ENCODE measurements at places on chromosomes 3 and 15. TPM values are rescaled to one million over a fixed set of nuclear protein-coding genes. Genes with fewer than 3 reads are reported as not detected.

DNA sequence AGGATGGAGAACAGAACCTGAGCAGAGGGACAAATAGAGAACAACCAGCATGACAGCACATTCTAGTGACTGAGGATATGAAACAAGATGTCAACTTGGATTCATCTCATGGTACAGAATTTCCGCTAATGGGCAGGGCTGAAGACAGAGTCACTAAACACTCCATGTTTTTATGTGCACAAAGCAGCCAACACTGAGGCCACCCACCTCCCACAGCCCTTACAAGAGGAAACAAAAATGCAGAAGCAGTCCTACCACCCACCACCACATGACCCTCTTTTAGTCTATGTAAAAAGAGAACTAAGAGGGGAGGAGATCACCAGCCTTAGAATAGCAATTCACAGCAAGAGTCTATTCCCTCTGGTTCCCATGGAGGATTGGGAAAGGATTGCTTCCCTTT lies 131.4 kb upstream of the UBE2E2 start:
- H3K27ac ChIP-seq = no peak overlapping the region
- H3K4me1 ChIP-seq = no peaks in the 10 kb centered on the region
- no peaks in the 10 kb centered on the region for H3K27me3 ChIP-seq
- H3K4me3 ChIP-seq = no peak overlapping the region

DNA sequence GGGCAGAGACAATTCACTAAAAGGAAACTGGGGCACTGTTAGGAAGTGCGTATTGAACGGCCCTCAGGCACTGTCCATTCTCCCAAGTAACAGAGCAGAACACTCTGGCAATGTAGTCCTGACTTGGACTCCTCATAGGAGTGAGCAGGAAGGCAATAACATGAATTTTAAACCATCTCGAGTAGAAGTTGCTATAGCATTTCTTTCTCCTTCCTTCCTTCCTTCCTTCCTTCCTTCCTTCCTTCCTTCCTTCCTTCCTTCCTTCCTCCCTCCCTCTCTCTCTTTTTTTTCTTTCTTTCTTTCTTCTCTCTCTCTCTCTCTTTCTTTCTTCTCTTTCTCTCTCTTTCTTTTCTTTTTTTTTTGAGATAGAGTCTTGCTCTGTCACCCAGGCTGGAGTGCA lies 46.4 kb upstream of the TRA2B start:
- no peaks in the 10 kb centered on the region for H3K36me3 ChIP-seq
- H3K4me3 ChIP-seq = no peak overlapping the region
- H3K27me3 ChIP-seq = no peaks in the 10 kb centered on the region
- no peaks in the 10 kb centered on the region for H3K4me1 ChIP-seq
- DNase-seq = no peak

DNA sequence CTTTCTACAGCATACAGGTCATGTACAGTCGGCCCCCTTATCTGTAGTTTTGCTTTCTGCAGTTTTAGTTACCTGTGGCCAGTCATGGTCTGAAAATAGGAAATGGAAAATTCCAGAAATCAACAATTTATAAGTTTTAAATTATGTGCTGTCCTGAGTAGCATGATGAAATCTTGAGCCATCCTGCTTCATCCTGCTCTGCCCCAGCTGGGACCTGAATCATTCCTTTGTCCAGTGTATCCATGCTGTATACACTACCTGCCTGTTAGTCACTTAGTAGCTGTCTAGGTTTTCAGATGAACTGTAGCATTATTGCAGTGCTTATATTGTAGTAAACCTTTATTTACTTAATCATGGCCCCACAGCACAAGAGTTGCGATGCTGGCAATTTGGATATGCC lies 44.8 kb downstream of the AP4E1 start:
- peaks cover 8% of the 10 kb centered on the region for H3K36me3 ChIP-seq
- no peaks in the 10 kb centered on the region for H3K4me1 ChIP-seq
- H3K4me3 ChIP-seq = no peak overlapping the region
- no peak overlapping the region for H3K27ac ChIP-seq

RABL3 gene
- total RNA-seq = 22.3 TPM

- no peaks in the 10 kb centered on the region for H3K4me1 ChIP-seq
- no peaks in the 10 kb centered on the region for H3K27me3 ChIP-seq
- DNase-seq = no peak
- no peak overlapping the region for H3K27ac ChIP-seq
- no peaks in the 10 kb centered on the region for H3K36me3 ChIP-seq
Observed at GRCh38 chr15:92277776-92278175, 115.9 kb upstream of the ST8SIA2 start.

DNA sequence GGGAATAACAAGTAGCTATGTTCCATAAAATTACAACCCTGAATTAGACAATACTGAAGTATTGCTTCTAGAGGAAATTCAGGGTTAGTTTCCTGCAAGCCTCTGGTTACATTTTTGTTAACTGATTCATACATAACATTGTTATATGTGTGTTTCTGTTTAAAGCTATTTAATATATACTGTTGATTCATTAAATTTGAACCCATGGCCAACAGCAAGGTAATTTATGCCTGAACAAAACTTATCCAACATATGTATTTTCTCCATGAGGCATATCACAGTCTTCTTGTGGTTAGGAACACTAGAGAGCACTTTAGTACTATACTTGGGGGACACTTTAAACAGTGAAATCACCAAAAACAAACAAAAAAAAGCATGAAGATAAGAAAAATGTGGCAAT lies 47.7 kb upstream of the PTX3 start:
- no peaks in the 10 kb centered on the region for H3K27me3 ChIP-seq
- H3K27ac ChIP-seq = no peak overlapping the region
- no peaks in the 10 kb centered on the region for H3K4me1 ChIP-seq
- no peaks in the 10 kb centered on the region for H3K36me3 ChIP-seq
- no peak for DNase-seq
- no peak overlapping the region for H3K4me3 ChIP-seq

GRCh38 chr3:24586920-24587319 lies 92.3 kb upstream of the THRB start:
- H3K27me3 ChIP-seq = no peaks in the 10 kb centered on the region
- no peak for DNase-seq
- H3K36me3 ChIP-seq = no peaks in the 10 kb centered on the region
- H3K27ac ChIP-seq = no peak overlapping the region
- no peak overlapping the region for H3K4me3 ChIP-seq
- no peaks in the 10 kb centered on the region for H3K4me1 ChIP-seq

DNA sequence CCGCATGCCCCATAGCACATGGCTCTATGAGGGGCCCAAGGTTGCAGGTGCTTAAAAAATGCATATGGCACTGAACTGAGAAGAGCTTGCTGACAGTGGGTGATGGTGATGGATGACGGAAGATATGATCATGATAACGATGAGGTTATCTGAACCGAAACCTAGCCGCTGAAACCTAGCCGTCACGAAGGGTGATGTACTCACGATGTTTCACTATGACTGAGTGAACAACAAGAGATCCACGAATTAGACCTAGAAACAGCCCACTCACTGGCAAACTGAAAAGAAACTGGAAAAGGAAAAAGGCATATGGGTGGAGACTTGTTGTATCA lies 57.6 kb upstream of the BCL6 start:
- H3K27ac ChIP-seq = no peak overlapping the region
- H3K4me1 ChIP-seq = no peaks in the 10 kb centered on the region
- no peak overlapping the region for H3K4me3 ChIP-seq
- DNase-seq = no peak
- H3K36me3 ChIP-seq = no peaks in the 10 kb centered on the region

- H3K4me1 ChIP-seq = no peaks in the 10 kb centered on the region
- H3K4me3 ChIP-seq = no peak overlapping the region
- no peaks in the 10 kb centered on the region for H3K27me3 ChIP-seq
Observed at GRCh38 chr3:181755959-181756358, 44.2 kb downstream of the SOX2 start.

BCL2A1 gene
- total RNA-seq = 12.6 TPM

GRCh38 chr15:52485290-52485689 lies 43.4 kb downstream of the MYO5A start:
- DNase-seq = no peak
- H3K27me3 ChIP-seq = no peaks in the 10 kb centered on the region
- H3K4me3 ChIP-seq = no peak overlapping the region
- H3K27ac ChIP-seq = no peak overlapping the region
- peaks cover 6% of the 10 kb centered on the region for H3K4me1 ChIP-seq
- H3K36me3 ChIP-seq = no peaks in the 10 kb centered on the region

- H3K4me1 ChIP-seq = no peaks in the 10 kb centered on the region
- no peaks in the 10 kb centered on the region for H3K36me3 ChIP-seq
- DNase-seq = no peak
- no peaks in the 10 kb centered on the region for H3K27me3 ChIP-seq
Observed at GRCh38 chr3:121399820-121400219, 146.0 kb downstream of the POLQ start.

GRCh38 chr3:63951492-63952247 lies 39.5 kb upstream of the SCAANT1 start:
- H3K4me1 ChIP-seq = no peaks in the 10 kb centered on the region
- no peaks in the 10 kb centered on the region for H3K36me3 ChIP-seq
- H3K27me3 ChIP-seq = no peaks in the 10 kb centered on the region
- H3K4me3 ChIP-seq = no peak overlapping the region

DNA sequence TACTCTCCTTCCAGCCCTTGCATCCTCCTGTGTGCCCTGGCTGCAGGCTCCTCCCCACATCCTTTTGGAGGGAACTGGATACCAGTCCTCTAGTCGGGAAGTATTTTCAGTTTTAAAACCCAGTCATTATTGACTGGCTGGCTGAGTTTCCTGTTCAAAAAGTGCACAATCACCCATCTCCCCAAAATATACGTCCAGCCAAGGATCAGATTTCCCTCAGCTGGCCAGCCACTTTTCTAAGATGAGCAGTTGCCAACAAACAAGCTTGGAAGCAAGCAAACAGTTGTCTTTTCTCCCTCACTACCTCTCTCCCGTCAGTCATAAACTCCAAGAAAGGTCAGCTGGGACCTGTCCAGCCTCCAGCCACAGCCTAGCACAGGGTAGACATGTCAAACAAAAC lies 147.7 kb upstream of the GALNT15 start:
- no peaks in the 10 kb centered on the region for H3K36me3 ChIP-seq
- H3K27me3 ChIP-seq = no peaks in the 10 kb centered on the region
- no peak overlapping the region for H3K4me3 ChIP-seq
- DNase-seq = no peak
- H3K27ac ChIP-seq = no peak overlapping the region

RAB6B gene
- 3.4 TPM for total RNA-seq

DNA sequence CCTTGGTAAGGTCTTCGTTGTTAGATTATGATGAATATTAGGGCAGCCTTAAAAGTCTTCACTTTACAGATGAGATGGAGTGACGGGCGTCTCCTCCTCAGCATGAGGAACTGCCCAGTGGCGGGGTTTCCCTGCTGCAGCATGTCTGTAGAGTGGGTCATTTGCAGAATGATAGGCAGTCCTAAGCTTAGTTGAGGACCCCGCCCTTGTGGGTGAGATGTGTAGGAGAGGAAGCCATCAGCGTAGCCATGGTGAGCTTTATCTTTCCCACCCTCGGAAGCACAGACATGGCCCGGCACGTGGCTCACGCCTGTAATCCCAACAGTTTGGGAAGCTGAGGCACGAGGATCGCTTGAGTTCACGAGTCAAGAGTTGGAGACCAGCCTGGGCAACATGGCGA lies 877 bp downstream of the NIT2 start:
- H3K27me3 ChIP-seq = no peaks in the 10 kb centered on the region
- DNase-seq = no peak
- peak overlapping the region; percentile 87 for H3K27ac ChIP-seq

IDH2 gene
- total RNA-seq = 73.5 TPM

SV2B gene
- 2.2 TPM for total RNA-seq

GRCh38 chr3:177050501-177051237 lies 146.6 kb downstream of the TBL1XR1 start:
- H3K4me1 ChIP-seq = no peaks in the 10 kb centered on the region
- no peak overlapping the region for H3K4me3 ChIP-seq
- H3K27me3 ChIP-seq = no peaks in the 10 kb centered on the region
- no peaks in the 10 kb centered on the region for H3K36me3 ChIP-seq

TRAIP gene
- total RNA-seq = 2.0 TPM

BFSP2 gene
- total RNA-seq = not detected

- no peaks in the 10 kb centered on the region for H3K4me1 ChIP-seq
- no peak overlapping the region for H3K4me3 ChIP-seq
Observed at GRCh38 chr15:48616216-48616615, 29.3 kb downstream of the FBN1 start.

- peak overlapping the region; percentile 96 for H3K27ac ChIP-seq
- DNase-seq = no peak
- H3K4me3 ChIP-seq = peak overlapping the region; percentile 29
- H3K27me3 ChIP-seq = no peaks in the 10 kb centered on the region
Observed at GRCh38 chr3:172152874-172153273, 113.5 kb downstream of the FNDC3B start.

LRRC49 gene
- 9.5 TPM for total RNA-seq

DNA sequence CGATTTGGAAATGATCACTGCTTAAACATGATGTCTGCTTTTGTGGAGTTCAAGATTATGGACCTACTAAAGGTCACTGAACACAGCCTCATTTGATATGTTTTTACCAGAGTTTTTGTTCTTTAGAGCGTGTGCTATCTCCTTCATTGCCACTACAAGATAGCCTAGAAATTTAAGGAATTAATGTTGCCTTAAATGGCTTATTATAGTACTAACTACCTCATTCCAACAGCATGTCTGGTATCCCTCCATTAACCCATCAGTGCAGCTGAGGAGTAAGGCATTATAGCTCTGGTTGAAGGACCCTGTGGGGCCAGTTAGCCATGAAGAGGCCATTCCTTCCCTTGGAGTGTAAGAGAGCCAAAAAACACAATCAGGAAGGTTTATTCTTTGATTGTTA lies 2.3 kb upstream of the FAM43A start:
- H3K27me3 ChIP-seq = no peaks in the 10 kb centered on the region
- no peak for DNase-seq
- H3K4me3 ChIP-seq = no peak overlapping the region
- no peaks in the 10 kb centered on the region for H3K36me3 ChIP-seq
- H3K4me1 ChIP-seq = peaks cover 5% of the 10 kb centered on the region

MTFMT gene
- 23.7 TPM for total RNA-seq

GRCh38 chr15:93378558-93378957 lies 289.5 kb upstream of the RGMA start:
- DNase-seq = no peak
- H3K27ac ChIP-seq = no peak overlapping the region
- no peaks in the 10 kb centered on the region for H3K27me3 ChIP-seq
- H3K36me3 ChIP-seq = no peaks in the 10 kb centered on the region

DNA sequence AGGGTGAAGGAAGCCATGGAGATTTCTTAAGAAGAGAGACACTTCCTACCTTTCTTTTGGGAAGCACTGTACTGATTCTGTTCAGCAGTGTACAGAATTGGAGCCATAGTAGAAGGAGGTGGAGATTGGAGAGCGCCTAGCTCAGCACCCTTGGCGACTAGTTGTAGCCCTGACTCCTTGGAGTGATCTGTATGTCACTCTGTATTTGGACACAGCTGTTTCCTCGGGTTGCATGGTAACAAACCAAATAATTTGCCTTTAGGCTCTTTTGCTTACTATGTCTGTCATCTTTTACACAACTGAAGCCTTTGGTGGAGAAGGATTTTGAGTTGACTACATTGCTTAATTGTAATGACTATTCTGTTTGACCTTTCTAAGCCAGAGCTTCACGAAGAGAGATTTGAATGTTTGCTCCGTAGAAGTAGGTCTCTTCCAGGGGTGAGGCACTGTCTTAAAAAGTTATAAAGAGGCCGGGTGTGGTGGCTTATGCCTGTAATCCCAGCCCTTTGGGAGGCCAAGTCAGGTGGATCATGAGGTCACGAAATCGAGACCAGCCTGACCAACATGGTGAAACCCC lies 77.1 kb downstream of the AKAP13 start:
- no peak overlapping the region for H3K27ac ChIP-seq
- H3K36me3 ChIP-seq = no peaks in the 10 kb centered on the region
- no peaks in the 10 kb centered on the region for H3K4me1 ChIP-seq
- no peak for DNase-seq

GRCh38 chr3:49867400-49867799 lies 2.3 kb downstream of the CAMKV start:
- no peak for DNase-seq
- H3K36me3 ChIP-seq = no peaks in the 10 kb centered on the region
- H3K27me3 ChIP-seq = peaks cover 22% of the 10 kb centered on the region
- no peak overlapping the region for H3K4me3 ChIP-seq

Data from breast epithelium (tissue), 4 donors.